ENCODE measurements at places on chromosomes 4 and X. TPM values are rescaled to one million over a fixed set of nuclear protein-coding genes. Genes with fewer than 3 reads are reported as not detected.

TMEM164 gene
- 18.7 TPM for total RNA-seq

FMR1NB gene
- not detected for total RNA-seq

GAB1 gene
- 3.8 TPM for total RNA-seq

ASMT gene
- not detected for total RNA-seq

TENM3 gene
- 0.54 TPM for total RNA-seq

SPANXA1 gene
- not detected for total RNA-seq

SULT1E1 gene
- not detected for total RNA-seq

ZFP92 gene
- total RNA-seq, result not detected

FDCSP gene
- total RNA-seq, result not detected

SHOX gene
- total RNA-seq, result not detected

STEEP1 gene
- 28.2 TPM for total RNA-seq

TNIP3 gene
- total RNA-seq, result not detected

PCDH7 gene
- total RNA-seq, result 65.9 TPM

ARHGAP6 gene
- total RNA-seq, result 0.10 TPM

SATL1 gene
- total RNA-seq, result not detected

FAM200B gene
- 26.1 TPM for total RNA-seq

UGT2B10 gene
- 0.27 TPM for total RNA-seq

TMPRSS11B gene
- not detected for total RNA-seq

DCLK2 gene
- total RNA-seq, result 2.7 TPM

FAM47E gene
- 0.91 TPM for total RNA-seq

MID2 gene
- 5.1 TPM for total RNA-seq

CTAG2 gene
- total RNA-seq, result not detected

LNX1 gene
- total RNA-seq, result 3.3 TPM

ADH7 gene
- total RNA-seq, result not detected

MAB21L2 gene
- not detected for total RNA-seq

VSIG4 gene
- total RNA-seq, result 0.59 TPM

SERTM2 gene
- total RNA-seq, result not detected

LDB2 gene
- total RNA-seq, result 0.12 TPM

HSD17B13 gene
- total RNA-seq, result 0.81 TPM

PWWP3B gene
- total RNA-seq, result 3.4 TPM

MAGEA2 gene
- 48.1 TPM for total RNA-seq

ETDB gene
- total RNA-seq, result not detected

PRMT9 gene
- 5.8 TPM for total RNA-seq

GLRA2 gene
- not detected for total RNA-seq

KLHL4 gene
- total RNA-seq, result 0.10 TPM

ATP1B4 gene
- total RNA-seq, result not detected

ARHGAP36 gene
- not detected for total RNA-seq

SORCS2 gene
- total RNA-seq, result 0.37 TPM

NDP gene
- total RNA-seq, result not detected

SPANXB1 gene
- not detected for total RNA-seq

PPP2R2C gene
- 32.9 TPM for total RNA-seq

SLC10A6 gene
- not detected for total RNA-seq

AWAT2 gene
- not detected for total RNA-seq

TDO2 gene
- total RNA-seq, result 0.27 TPM

ANOS1 gene
- 0.12 TPM for total RNA-seq

ZRSR2 gene
- 4.6 TPM for total RNA-seq

MAGEH1 gene
- 0.20 TPM for total RNA-seq

C4orf50 gene
- total RNA-seq, result not detected

MND1 gene
- 29.9 TPM for total RNA-seq

STARD8 gene
- 5.4 TPM for total RNA-seq

KLB gene
- not detected for total RNA-seq

PRKG2 gene
- total RNA-seq, result 2.1 TPM

TMPRSS11D gene
- not detected for total RNA-seq

VCX3B gene
- total RNA-seq, result not detected

CENPVL1 gene
- total RNA-seq, result not detected

FGB gene
- 2.0 TPM for total RNA-seq

ZNF630 gene
- not detected for total RNA-seq

FAM241A gene
- 4.5 TPM for total RNA-seq

L1CAM gene
- 14.8 TPM for total RNA-seq

Measured in HCT116 (cell line).